ENCODE measurements at places on chromosomes 1 and 21.

DNA sequence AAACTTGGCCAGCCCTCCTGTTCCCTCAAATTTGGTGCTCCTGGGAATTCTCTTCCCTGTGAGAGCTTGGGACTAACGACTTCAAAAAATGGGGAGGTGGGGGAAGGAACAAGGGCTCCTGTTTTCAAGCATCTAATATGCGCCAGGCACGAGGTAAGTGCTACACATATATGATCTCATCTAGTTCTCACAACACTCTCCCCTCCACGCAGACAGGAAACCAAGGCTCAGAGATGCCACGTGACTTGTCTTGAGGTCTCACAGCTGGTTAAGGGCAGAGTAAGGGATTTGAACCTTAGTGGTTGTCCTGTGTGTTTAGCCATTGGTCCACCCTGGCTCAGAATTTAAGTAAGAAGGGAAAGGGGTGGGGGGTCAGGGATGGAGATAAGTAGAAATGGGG is 125.9 kb downstream of the DMRTB1 start:
- DNase-seq = no peak

DNA sequence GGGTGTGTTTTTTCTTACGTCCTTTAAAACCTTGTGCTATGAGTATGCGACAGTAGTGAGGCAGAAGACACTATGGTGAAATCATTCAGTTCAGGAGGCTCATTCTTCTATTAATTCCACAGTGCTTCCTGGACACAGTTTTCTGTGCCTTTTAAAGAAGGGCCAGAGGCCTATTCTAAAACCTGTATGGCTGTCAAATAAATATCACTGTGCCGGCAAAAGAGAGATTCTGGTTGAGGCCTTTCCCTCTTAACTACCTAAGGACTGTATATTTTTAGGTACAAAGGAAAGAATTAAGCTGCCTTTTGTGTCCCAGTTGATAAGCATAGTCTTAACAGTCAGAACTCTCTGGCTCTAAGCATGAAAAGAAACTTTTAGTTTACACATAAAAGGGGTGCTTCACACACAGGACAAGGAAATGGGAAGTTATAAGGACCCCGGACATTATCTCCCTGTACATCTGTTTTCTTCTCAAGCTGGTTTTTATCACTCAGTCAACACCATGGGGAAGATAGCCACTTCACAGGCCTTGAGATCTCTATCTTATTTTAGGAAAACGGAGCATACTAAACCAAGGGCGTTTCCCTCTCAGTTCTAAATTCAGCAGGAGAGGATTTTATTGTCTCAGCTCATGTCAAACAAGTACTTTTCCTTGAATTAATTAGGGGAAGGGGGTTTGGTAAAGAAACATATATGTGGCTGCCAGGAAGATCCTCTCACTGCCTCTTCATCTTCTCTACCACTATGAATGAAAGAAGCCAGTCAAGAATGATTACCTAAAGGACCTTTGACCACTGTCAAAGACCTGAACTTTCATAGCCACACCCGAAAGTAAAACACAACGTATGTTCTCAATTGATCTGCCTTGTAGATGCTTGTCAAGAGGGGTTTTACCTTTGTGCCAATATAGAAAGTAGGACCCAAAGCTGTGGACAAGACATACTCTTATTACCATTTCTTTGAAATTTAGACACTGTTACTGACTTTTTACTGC is 71.4 kb upstream of the HSPA13 start:
- no peak for DNase-seq

DNA sequence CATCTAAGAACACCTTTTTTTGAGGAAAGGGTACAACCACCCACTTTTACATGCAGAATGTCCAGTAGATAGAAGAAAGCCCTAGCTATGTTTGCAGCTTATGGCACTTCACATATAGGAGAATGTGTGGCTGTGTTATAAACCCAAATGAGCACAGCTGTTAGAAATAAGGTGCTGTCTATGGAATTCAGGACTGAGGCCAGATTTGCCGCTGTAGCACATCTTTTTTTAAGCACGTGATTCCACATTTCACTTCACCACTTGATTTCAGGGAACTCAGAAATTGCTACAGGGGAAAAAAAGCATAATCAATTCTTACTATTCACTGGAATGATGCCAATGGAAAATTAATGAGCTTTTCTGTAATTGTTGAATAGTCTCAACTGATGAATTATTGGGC is 147.2 kb upstream of the ADAMTS5 start:
- DNase-seq = no peak

DNA sequence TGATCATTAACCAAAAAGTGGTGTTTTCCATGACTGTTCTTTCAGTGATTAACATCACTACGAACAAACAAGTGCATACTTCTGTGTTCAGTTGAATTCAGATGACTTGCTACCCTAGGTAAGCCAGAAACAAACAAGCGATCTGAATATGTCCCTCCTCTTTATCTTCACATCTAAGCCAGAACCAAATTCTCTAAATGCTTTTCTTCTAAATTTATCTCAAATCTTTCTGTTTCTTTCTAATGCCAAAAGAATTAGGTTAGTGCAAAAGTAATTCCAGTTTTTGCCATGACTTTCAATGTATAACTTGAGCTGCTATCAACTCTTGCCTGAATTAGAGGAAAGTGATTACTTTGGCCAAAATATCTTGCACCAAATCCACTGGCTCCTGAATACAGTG is 481.2 kb downstream of the COL11A1 start:
- no peak for DNase-seq

DNA sequence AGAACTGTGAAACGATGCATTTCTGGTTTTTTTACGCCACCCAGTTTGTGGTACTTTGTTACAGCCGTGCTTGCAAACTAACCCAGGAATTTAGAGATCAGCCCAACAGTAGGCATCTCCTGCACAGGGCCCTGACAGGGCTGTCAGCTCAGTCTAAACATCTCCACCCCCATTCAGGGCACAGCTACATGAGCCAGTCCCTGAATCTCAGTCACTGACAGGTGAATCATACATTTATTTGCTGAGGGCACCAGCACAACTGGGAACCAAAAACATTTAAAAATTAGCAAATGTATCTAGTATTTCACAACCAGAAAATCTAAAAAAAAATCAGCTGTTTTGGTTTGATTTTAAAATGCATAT is 30.7 kb downstream of the PRDX6 start:
- no peak for DNase-seq

Data from stimulated activated CD4-positive, alpha-beta T cell treated with anti-CD3 and anti-CD28 coated beads, Interleukin-4, amount 100 ng/mL, for 48 hours (primary cell).